ENCODE measurements at places on chromosomes 4 and X.
A peak's percentile ranks its signal among the peaks of the same experiment; 100 is the strongest.

- DNase-seq: no peak
Measured at GRCh38 chr4:147583876-147584275, 33.3 kb upstream of the TMEM184C start.

DNA sequence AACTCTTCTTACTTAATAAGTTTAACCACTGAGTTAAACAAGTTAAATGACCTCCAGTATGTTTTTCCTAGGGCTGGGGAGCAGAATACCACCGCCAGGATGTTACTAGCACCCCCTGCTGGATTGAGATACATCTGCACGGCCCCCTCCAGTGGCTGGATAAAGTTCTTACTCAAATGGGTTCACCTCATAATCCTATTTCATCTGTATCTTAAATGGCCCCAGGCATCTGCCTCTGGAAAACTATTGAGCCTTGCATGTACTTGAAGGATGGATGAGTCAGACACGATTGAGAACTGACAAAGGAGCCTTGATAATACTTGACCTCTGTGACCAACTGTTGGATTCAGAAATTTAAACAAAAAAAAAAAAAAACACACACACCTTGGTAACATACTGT, 61.5 kb upstream of the MMAA start:
- peak; percentile 53 for DNase-seq

- DNase-seq: no peak
Measured at GRCh38 chr4:76458825-76459224, 23.8 kb downstream of the SHROOM3 start.

GRCh38 chr4:108249397-108249796, 80.7 kb upstream of the LEF1 start:
- DNase-seq: no peak

DNA sequence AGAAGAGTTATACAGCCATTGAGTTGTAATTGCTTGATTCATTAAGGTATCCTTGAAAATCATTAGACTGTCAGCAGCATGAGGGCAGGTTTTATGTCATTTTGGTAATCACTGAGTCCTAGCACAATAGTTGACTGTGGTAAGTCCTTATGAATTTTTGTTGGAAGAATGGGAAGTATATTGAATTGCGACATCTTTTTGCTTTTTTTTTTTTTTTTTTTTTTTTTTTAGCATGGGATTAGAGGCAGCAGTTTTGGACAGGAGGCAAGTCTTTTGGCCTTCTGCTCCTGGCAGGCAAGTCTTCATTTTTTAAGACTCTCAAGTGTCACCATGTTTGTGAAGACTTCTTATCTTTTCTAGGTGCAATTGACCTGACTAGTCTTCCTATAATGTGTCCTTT, 29.7 kb downstream of the PRRG1 start:
- no peak for DNase-seq

DNA sequence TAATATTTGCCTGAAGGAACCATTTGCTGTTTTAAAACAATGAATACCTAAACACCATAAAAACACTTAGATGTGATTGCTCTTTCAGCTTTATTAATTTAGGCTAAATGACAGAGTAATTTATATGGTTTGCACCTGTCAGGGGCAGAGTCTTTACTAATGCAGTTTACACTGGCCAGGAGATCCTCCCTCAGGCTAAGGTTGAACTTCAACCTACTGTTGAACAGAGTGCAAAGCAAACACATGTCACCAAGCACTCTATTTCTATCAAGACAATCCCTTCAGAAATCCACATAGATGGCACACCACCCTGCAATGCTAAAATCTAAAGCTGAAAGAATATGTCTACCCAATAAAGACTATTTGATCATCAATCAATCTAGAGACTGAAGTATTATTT, 147.3 kb downstream of the KLHL13 start:
- peak; percentile 26 for DNase-seq

DNA sequence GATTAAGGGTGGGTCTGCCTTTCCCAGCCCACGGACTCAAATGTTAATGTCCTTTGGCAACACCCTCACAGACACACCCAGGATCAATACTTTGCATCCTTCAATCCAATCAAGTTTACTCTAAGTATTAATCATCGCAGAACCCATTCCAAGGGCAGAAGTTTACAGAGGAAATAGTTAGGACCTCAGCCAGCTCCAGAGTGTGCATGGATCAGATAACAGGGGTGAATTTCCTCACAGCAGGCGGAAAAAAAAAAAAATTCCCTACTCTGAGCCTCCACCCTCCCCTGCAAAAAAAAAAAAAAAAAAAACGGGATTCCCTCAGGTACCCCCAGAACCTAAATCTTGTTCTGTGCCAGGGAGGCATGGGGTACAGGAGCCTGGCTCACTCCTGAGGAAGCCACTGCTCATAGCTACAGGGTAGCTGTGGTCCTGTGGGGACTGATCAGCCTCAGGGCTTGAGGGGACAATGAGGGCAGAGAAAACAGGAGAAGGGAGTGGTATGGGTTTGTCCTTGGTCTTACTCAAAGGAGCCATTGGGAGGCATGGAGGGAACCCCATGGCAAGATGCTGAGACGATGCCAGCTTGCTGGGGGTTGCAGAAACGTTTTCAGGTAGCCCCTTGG, 113.0 kb downstream of the DHRSX start:
- no peak for DNase-seq

GRCh38 chr4:184487503-184487902, 13.2 kb upstream of the IRF2 start:
- DNase-seq: no peak

GRCh38 chr4:114601304-114602052, 2.9 kb downstream of the UGT8 start:
- DNase-seq: no peak

- DNase-seq: no peak
Measured at GRCh38 chrX:46255046-46255445, 290.2 kb downstream of the ZNF674 start.

DNA sequence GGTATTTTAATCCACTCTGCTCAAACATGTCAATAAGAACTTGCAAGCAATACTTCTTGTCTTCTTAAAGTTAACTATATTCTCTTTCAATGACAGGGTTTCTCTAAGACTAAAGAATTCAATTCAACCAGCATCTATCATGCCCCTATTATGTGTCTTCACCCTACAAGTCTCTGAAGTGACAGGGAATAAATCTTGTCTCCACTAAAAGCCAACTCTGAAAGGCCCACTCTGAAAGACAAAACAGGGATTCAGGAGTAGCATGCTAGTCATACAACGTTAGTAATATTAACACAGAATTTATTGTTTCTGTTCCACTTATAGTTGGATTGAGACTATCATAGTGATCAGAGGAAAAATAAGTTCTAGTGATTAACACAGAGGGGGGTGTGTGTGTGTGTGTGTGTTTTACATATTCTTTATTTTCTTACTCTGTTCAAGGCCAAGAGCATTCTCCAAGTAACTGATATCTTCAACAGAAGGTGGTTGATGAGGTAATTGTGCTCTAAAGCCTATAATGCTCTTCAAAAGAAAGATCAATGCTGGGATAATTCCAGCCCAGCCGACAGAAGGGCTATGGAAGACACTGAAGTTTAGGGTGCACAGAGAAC, 122.4 kb upstream of the DCLK2 start:
- no peak for DNase-seq

DNA sequence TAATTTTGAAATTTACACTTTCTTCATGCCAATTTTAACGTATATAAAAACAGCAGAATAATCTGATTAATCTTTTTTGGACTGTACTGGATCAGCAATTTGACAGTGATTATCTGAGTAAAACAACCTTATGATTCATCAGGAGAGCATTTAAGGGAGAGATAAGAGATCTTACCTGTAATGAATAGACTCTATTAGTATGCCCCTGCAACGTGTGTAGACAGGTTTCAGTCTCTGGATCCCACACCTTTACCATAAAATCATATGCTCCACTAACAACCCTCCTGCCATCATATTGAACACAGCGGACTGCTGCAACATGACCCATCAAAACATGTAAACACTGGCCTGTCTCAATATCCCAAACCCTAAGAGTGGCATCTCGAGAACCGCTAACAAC, 210.1 kb downstream of the FBXW7 start:
- DNase-seq: no peak

GRCh38 chrX:113833096-113834055, 750.5 kb upstream of the HTR2C start:
- DNase-seq: no peak

GRCh38 chr4:87044511-87045233, 109.9 kb downstream of the AFF1 start:
- DNase-seq: no peak

DNA sequence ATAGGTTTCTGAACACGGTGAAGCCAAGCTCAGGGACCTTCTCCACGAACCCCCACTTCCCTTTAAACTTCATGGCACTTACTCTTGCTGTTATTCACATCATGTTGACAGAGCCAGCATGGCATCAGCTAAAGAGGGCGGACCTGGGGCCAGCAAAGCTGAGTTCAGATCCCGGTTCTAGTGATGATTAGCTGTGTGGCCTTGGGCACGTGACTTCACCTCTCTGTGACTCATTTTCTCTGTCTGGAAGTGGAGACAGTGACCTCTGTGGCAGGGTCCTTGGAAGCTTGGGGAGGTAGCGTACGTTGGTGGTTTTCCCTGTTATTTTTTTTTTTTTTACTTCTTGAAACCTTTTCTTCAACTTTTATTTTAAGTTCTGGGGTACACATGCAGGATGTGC, 13.4 kb downstream of the EVC start:
- DNase-seq: no peak

DNA sequence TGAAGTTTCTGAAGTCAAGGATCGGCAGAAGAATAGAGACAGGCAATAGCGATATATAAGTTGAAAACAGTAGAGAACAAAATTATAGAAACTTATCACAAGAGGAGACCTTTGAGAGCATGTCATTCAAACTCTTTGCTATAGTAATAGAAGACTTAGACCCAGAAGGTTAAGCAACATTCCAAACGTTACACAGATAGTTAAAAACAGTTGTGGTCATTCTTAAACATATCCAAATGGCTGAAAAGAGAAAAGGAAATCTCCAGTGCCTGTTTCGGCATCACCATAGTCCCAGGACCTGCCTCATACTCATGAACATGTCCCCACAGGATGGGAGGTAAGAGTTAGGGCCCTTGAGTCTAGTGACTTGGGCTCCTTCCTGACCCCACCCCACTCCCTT, 258.1 kb upstream of the NOCT start:
- DNase-seq: no peak

DNA sequence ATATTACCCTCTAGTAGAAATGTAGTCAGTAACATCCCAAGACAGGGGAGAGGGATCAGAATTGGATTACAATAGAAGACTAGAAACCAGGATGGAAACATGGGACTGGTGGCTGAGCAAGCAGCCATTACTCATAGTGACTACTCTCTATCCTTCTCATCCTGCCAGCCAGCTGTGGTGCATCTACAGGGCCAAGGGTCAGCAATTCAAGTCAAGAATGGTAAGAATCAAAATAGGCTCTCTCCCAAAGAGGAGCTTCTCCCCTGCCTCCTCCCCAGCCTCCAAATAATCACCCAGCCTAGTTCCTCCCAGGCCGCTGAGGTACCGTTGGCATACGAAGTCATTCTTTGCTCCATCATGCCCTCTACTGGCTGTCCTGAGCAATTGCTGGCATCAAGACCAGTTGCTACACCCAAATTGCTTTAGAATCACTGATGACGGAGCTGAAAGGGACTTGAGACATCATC, 19.4 kb downstream of the AWAT2 start:
- peak; percentile 25 for DNase-seq

GRCh38 chr4:109191216-109191615, 111.2 kb downstream of the COL25A1 start:
- no peak for DNase-seq

DNA sequence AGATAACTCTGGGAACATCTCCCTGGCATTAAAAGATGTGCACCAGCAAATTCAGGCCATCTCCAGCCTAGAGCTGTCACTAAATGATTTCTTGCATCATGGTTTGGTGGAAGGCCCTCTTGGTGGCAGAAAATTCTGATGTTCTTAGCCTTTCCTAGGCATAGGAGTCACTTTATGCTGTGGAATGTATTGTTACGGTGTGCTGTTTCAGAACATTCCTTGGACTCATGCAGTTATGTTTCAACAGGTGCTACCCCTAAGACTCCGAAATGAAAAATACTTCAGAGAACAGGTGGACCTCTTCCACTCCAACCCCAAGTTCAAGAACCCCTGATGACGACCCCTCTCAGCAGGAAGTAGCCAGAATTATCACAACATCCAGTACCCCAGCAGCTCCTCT, 20.3 kb upstream of the PAPSS1 start:
- DNase-seq: no peak

GRCh38 chr4:57492251-57492878, 382.2 kb upstream of the IGFBP7 start:
- DNase-seq: no peak

- no peak for DNase-seq
Measured at GRCh38 chr4:169438057-169438480, 167.3 kb upstream of the SH3RF1 start.

DNA sequence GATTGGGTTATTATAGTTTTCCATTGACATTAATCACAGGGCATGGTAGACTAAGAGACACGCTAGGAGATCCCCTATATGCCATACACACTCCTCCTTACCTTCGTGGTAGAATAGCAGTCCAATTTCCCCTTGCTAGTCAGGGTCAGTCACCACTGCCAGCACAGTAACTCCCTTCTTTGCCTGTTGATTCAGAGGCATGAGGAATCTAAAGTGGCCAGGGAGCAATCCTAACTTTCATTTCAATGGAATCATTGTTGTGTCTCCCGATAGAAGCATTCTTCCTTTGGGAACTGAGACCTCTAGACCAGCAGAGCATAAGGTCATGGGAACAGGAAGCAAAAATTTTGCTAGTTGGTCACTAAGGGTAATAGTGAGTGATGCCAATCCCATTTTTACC, 51.1 kb downstream of the COL25A1 start:
- no peak for DNase-seq

DNA sequence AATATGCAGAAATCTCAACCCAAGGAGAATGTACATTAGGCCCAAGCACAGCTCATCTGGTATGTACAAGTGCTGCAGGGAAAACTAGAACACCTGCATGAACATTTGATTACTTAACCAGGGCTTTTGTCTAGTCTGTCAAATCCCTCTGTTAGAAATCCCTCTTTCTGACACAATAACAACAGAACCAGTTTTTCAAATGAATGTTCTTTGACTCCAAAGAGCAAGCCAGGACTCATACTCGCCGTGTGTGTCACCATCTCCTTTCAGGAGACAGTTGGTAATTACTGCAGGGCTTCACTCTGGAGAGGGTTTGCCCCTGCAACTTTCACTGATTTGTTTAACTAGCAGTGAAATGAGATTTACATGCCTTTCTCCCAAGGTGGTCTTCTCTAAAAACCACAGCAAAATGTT, 143.0 kb upstream of the FAM241A start:
- no peak for DNase-seq

GRCh38 chr4:144709159-144709558, 63.2 kb downstream of the HHIP start:
- DNase-seq: no peak

DNA sequence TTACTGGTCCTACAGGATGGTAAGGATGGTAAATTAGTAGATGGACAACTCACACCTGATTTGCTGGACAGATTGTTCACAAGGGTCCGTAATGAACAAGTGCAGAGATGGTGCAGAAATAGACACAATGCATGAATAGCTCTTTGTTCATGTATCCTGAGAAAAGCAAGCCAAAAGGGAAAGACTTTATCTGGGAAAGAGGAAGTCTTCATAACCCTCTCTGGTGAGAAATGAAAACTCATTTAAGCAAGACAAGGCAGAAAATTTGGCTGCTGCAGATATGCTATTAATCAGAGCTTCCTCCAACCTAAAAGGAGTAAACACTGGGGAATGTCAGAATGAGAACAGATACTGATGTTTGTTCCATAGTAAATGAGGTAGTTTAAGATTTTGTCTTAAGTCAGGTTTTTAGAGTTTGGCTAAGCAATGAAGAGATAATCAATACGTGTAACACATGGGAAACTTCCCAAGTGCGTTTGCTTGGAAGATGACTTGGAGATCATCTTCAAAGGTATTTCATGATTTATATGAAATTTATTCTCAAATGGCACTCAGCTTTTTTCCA, 152.4 kb upstream of the BMPR1B start:
- DNase-seq: no peak
